ENCODE measurements at places on chromosomes 16 and 17. TPM values are rescaled to one million over a fixed set of nuclear protein-coding genes. Genes with fewer than 3 reads are reported as not detected.
A peak's percentile ranks its signal among the peaks of the same experiment; 100 is the strongest.

GRCh38 chr17:78113804-78114785 lies 14.5 kb downstream of the TMC6 start:
- peaks cover 34% of the 10 kb centered on the region for H3K4me1 ChIP-seq
- H3K27ac ChIP-seq: peak overlapping the region; percentile 34
- DNase-seq: peak; percentile 75
- H3K27me3 ChIP-seq: no peaks in the 10 kb centered on the region
- peaks cover 41% of the 10 kb centered on the region for H3K36me3 ChIP-seq

- no peak overlapping the region for H3K27ac ChIP-seq
- H3K4me1 ChIP-seq: peaks cover 3% of the 10 kb centered on the region
- no peak for DNase-seq
- no peaks in the 10 kb centered on the region for H3K27me3 ChIP-seq
- H3K36me3 ChIP-seq: peaks cover 14% of the 10 kb centered on the region
Observed at GRCh38 chr17:16258901-16259300, 41.9 kb downstream of the PIGL start.

DNA sequence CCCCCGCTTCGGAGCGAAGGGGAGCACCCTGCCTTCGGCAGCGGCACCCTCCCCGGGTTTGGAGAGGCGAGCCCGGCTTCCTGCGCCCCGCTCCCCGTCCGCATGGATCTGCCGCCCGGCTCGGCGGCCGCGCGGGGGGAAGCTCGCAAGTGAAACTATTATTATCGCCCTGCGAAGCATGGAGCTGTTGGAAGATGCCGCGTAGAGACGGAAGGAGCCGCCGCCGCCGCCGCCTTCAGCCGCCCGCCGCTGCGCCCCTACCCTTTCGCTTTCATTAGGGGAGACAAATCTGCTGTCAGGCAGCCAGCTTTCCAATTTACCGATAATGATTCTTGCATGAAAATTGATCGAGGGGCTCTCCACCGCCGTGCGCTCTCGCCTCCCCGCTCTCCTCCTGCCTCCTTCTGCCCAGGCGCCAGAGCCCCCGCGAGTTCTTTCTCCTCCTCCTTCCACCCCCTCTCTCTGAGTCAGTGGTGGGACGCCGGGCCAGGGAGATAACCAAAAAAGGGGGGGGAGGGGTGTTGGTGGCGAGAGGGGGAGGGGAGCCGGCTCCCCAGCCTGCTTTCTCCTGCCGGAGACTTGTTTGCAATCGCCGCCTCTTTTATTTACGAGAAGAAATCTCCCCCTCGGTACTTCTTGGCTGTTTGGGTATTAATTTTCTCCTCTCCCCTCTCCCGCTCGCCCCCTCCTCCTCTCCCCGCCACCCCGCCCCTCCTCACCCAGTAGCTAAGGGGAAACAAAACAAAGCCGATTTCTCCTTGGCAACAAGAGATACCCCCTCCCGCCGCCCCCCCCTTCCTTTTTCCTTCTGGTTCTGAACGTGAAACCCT lies 58.0 kb upstream of the GSE1 start:
- H3K27ac ChIP-seq: peak overlapping the region; percentile 91
- H3K4me3 ChIP-seq: peak overlapping the region; percentile 88
- no peaks in the 10 kb centered on the region for H3K36me3 ChIP-seq
- peaks cover 32% of the 10 kb centered on the region for H3K4me1 ChIP-seq

DNA sequence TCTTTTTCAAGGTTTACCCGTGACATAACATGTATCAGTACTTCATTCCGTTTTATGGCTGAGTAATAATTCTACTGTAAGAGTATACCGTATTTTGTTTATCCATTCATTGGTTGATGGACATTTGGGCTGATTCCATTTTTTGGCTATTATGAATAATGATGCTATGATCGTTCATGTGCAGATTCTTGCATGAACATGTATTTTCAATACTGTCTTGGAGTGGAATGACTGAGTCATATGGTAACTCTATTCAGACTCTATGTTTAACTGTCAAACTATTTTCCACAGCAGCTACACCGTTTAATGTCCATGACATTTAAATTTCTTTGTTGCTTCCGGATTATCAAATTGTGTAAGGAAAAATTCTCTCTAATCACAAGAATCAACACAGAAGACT lies 17.9 kb downstream of the BFAR start:
- H3K4me1 ChIP-seq: peaks cover 5% of the 10 kb centered on the region
- peaks cover 44% of the 10 kb centered on the region for H3K36me3 ChIP-seq
- no peak overlapping the region for H3K4me3 ChIP-seq
- no peak for DNase-seq
- no peaks in the 10 kb centered on the region for H3K27me3 ChIP-seq

DNA sequence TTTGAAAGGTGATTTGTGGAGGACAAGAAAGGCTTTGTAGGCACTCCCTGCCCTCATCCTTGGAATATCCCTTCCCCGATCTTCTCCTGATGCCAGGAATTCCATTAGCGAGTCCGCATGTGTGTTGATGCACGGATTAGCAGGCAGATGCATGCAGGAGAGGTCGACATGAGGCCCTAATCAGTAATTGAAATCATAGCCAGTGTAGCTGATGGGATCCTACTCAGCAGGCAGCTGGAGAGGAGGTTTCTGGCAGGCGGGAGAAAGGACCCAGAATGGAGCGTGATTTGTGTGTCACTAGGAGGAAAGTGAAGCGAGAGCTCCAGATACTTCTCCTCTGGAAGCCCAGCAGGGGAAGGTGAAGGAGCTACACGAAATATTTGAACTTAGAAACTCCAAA lies 196.3 kb upstream of the CDH11 start:
- H3K27ac ChIP-seq: no peak overlapping the region
- no peak for DNase-seq

Gene LGALS9B
- not detected for total RNA-seq

Measured in activated CD4-positive, alpha-beta T cell treated with anti-CD3 and anti-CD28 coated beads for 36 hours (primary cell).